Adrenal gland (tissue), 19 donors: ENCODE measurements at places on chromosomes 3 and 15. TPM values are rescaled to one million over a fixed set of nuclear protein-coding genes. Genes with fewer than 3 reads are reported as not detected.

The FRMD4B gene
- 10.0 TPM for total RNA-seq

DNA sequence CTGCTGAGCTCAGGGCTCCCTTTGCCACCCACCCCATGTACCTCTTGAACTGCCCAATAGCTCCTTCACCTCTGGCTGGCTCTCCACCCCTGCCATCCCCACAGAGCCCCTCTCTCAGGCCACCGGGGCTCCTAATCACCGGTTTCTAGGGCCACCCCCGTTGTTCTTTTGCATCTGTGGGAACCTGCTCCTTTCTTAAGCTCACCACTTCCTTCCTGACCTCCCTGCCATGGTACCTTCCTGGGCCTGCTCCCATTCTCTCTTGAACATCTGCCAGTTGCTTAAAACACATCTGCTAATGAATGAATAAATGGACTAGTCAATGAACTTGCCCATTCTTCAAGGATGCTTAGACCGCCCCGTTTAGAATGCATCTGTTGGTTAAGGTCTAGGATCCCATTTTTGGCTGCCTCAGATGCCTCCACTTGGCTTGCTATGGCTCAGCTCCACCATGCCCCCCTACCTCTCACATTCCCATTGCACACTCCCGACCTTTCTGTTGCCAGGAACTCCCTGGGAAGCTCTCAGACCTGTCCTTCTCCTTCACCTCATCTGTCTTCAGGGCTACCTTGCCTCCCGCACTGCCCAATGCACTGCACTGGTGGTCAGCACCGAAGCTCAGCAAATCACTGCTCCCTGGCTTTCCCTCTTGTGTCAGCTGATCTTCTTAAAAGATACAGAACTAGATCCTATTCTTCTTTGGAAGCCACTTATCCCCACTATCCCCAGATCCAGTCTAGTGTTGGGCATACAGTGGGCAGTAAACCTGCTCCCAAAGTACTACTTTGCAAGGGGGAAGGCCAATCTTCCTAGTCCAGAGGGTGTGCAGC lies 9.1 kb downstream of the AMOTL2 start:
- no peak overlapping the region for H3K4me3 ChIP-seq
- no peaks in the 10 kb centered on the region for H3K36me3 ChIP-seq
- no peak for DNase-seq
- H3K27ac ChIP-seq, result peak overlapping the region; percentile 96

The CCPG1 gene
- total RNA-seq, result 71.7 TPM

DNA sequence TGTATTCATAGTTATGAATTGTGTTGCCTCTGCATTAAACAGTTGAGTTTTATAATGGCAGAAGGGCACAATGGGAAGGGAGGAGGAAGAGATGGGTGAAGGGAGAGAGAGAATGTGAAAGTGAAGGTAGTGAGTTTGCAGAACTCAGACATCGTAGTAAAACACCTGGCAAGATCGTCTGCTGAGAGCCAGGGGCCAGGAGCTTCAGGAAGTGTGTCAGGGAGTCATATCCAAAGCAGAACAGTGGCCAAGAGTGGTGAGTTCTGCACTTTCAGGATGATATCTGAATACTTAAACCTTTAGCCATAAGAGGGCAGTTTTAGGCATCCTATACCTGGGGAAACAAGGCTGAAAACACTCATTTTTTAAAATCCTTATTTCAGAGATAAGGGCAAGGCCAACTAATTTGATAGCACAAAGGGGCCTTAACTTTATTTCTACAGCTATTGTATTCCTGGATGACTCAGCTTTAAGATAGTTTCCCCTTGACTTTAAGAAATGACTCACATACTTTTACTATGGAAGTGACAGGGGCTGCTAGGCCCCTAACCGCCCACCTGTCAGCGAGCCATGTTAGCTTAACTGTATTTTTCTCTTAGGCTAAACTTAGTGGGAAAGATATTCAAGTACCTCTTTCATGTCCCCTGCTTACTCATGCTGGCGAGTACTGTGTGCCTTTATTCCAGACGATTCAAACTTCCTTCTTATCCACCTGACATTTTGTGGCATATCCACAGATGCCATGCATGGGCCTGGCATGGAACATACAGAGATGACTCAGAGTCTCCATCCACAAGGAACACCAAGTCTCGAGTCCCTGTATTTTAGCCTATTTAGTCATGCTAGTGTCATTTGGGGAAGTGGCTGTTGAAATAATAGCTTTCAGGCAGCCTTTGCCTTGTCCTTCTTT lies 53.9 kb downstream of the RLBP1 start:
- DNase-seq, result peak; percentile 58
- H3K4me3 ChIP-seq, result no peak overlapping the region
- peaks cover 23% of the 10 kb centered on the region for H3K4me1 ChIP-seq
- no peak overlapping the region for H3K27ac ChIP-seq

DNA sequence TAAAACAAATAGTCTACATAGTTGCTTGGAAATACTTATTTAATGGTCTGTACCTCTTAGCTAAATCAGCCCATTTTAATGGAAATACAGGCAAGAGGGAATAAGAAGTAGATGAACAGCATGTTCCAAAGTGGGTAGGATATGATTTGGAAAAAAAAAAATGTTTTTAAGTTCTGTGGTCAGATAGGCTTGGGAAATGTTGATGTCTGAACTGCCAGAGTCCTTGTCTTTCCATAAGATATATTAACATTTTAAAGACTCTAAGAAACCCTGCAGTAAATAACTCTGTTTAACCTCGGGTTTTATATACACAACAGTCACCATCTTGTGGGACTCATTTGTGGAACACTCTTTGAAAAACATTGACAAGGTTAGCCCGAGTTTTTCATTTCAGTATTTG lies 40.0 kb upstream of the PTPN23 start:
- H3K4me3 ChIP-seq, result no peak overlapping the region
- no peak for DNase-seq
- H3K36me3 ChIP-seq, result peaks cover 74% of the 10 kb centered on the region
- no peak overlapping the region for H3K27ac ChIP-seq

The B3GALNT1 gene
- 8.5 TPM for total RNA-seq

DNA sequence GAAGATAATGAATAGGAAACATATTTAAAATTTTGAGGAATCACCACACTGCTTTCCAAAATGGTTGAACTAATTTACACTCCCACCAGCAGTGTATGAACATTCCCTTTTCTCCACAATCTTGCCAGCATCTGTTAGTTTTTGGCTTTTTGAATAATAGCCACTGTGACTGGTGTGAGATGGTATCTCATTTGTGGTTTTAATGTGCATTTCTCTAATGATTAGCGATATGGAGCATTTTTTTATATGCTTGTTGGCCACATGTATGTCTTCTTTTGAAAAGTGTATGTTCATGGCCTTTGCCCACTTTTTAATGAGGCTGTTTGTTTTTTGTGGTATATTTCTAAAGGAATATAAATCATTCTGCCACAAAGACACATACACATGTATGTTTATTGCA lies 166.3 kb downstream of the NECTIN3 start:
- H3K4me1 ChIP-seq, result no peaks in the 10 kb centered on the region
- H3K27me3 ChIP-seq, result no peaks in the 10 kb centered on the region
- H3K36me3 ChIP-seq, result no peaks in the 10 kb centered on the region
- H3K4me3 ChIP-seq, result no peak overlapping the region
- H3K27ac ChIP-seq, result no peak overlapping the region
- no peak for DNase-seq

DNA sequence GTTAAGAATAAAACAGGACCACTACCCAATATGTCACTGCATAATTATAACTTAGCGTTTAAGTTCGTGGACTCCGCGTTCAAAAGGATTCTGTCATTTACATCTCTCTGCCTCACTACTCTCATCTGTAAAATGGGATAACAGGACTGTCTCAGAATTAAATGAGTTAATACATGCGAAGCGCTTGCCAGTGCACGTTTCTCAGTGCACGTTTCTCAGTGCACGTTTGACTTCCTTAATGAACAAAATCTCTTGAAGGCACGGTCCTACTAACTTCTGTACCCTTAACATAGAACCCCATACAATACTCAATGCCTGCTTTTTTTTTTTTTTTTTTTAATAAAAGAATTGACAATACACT lies 499 bp downstream of the RABL3 start:
- peak overlapping the region; percentile 72 for H3K4me3 ChIP-seq
- peaks cover 17% of the 10 kb centered on the region for H3K4me1 ChIP-seq
- H3K27me3 ChIP-seq, result no peaks in the 10 kb centered on the region
- no peak for DNase-seq
- no peaks in the 10 kb centered on the region for H3K36me3 ChIP-seq

- H3K27me3 ChIP-seq, result no peaks in the 10 kb centered on the region
- H3K27ac ChIP-seq, result no peak overlapping the region
- H3K36me3 ChIP-seq, result no peaks in the 10 kb centered on the region
- H3K4me1 ChIP-seq, result no peaks in the 10 kb centered on the region
These were observed 666.9 kb downstream of the MECOM start for GRCh38 chr3:168996622-168997021.

GRCh38 chr3:105083945-105084344 lies 282.8 kb upstream of the ALCAM start:
- H3K27me3 ChIP-seq, result no peaks in the 10 kb centered on the region
- H3K4me1 ChIP-seq, result no peaks in the 10 kb centered on the region
- H3K4me3 ChIP-seq, result no peak overlapping the region
- DNase-seq, result no peak
- H3K36me3 ChIP-seq, result no peaks in the 10 kb centered on the region

The C3orf49 gene
- not detected for total RNA-seq

GRCh38 chr3:79268422-79268821 lies 499.4 kb downstream of the ROBO1 start:
- no peak overlapping the region for H3K27ac ChIP-seq
- H3K4me3 ChIP-seq, result no peak overlapping the region
- no peaks in the 10 kb centered on the region for H3K36me3 ChIP-seq
- no peak for DNase-seq

GRCh38 chr3:124818398-124819091 lies 68.6 kb downstream of the ITGB5 start:
- no peaks in the 10 kb centered on the region for H3K27me3 ChIP-seq
- H3K27ac ChIP-seq, result no peak overlapping the region
- no peaks in the 10 kb centered on the region for H3K4me1 ChIP-seq
- H3K4me3 ChIP-seq, result no peak overlapping the region

- H3K4me3 ChIP-seq, result no peak overlapping the region
- H3K4me1 ChIP-seq, result no peaks in the 10 kb centered on the region
- no peak for DNase-seq
- H3K27me3 ChIP-seq, result no peaks in the 10 kb centered on the region
These were observed 18.7 kb downstream of the FBXL22 start for GRCh38 chr15:63615935-63616334.

GRCh38 chr15:52805351-52806283 lies 15.5 kb upstream of the ONECUT1 start:
- no peak overlapping the region for H3K4me3 ChIP-seq
- H3K27ac ChIP-seq, result no peak overlapping the region
- no peaks in the 10 kb centered on the region for H3K36me3 ChIP-seq
- peaks cover 18% of the 10 kb centered on the region for H3K4me1 ChIP-seq
- DNase-seq, result no peak

DNA sequence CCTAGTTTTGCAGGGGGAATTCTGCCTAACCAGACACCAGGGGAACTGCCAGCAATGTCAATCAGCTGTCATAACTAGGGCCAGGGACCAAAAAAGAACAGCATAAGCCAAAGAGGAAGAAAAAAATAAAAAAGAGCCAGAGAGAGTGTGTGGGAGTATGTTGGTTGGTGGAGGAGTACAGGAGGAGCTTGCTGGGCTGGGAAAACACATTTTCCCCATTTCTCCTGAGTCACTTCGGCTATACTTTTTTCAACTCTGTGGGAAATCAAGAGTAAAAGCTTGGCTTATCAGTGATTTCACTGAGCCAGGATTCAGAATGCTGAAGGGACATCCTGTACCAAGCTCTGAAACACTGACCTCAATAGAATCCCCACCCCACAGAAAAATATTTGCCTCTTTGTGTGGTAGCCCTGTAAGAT lies 144.7 kb upstream of the DPH6 start:
- no peaks in the 10 kb centered on the region for H3K36me3 ChIP-seq
- no peaks in the 10 kb centered on the region for H3K27me3 ChIP-seq
- peaks cover 16% of the 10 kb centered on the region for H3K4me1 ChIP-seq
- no peak for DNase-seq
- peak overlapping the region; percentile 39 for H3K27ac ChIP-seq

DNA sequence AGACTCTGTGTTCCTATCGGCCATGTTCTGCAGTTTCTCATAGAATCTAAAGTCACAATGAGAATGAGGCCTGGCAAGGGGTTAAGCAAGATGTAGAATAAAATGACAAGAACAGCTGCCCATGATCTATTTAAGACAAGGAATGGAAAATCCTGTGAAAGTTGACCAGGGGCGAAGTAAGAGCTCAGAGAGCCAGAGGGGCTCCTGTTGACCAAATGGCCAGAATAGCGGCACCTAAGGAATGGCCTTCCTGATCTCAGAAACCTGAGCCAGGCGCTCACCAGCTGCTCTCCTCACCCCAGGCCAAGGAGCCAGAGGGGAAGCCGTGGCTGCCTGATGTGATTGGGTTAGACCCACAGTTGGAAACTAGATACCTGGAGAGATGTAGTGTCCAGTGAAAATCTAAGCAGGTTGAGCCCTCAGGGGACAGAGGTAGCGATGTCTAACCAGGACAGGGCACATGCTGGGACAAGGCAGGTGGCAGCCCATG lies 106.1 kb upstream of the NDN start:
- H3K4me3 ChIP-seq, result no peak overlapping the region
- H3K36me3 ChIP-seq, result no peaks in the 10 kb centered on the region
- no peaks in the 10 kb centered on the region for H3K27me3 ChIP-seq
- H3K4me1 ChIP-seq, result no peaks in the 10 kb centered on the region

The VWA5B2 gene
- total RNA-seq, result 65.9 TPM

DNA sequence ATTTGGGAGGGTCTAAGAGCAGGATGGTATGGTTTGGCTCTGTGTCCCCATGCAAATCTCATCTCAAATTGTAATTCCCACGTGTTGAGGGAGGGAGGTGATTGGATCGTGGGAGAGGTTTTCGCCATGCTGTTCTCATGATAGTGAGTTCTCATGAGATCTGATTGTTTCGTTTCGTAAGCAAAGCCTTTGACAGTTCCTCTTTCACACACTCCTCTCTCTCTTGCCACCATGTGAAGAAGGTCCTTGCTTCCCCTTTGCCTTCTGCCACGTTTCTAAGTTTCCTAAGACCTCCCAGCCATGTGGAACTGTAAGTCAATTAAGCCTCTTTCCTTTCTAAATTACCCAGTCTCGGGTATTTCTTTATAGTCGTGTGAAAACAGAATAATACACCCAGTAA lies 553.7 kb downstream of the TAFA4 start:
- no peak for DNase-seq
- no peak overlapping the region for H3K4me3 ChIP-seq
- no peaks in the 10 kb centered on the region for H3K27me3 ChIP-seq
- H3K27ac ChIP-seq, result no peak overlapping the region
- no peaks in the 10 kb centered on the region for H3K4me1 ChIP-seq
- no peaks in the 10 kb centered on the region for H3K36me3 ChIP-seq

The HTR3E gene
- total RNA-seq, result not detected

- no peak overlapping the region for H3K4me3 ChIP-seq
- H3K36me3 ChIP-seq, result no peaks in the 10 kb centered on the region
- H3K27me3 ChIP-seq, result no peaks in the 10 kb centered on the region
- no peak overlapping the region for H3K27ac ChIP-seq
- DNase-seq, result no peak
These were observed 52.3 kb upstream of the CHD2 start for GRCh38 chr15:92847841-92848240.

The GUCA1C gene
- total RNA-seq, result not detected

DNA sequence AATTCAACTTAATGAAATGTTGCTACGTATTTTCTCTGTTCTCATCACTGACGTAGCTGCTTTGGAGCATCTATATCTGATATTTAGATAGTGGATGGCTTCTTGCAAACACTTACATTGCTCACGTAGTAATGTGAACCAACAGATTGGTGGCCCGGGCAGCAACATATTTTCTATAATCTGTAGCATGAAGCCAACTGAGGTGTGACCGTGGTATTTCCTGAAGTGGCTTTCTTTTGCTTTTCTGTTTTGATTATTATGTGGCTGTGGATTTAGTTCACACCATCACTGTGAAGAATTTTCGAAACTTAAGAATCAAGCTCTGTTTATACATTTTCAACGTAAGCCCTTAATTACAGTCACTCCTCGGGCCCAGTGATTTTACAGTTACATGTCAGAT lies 288.5 kb downstream of the LPP start:
- no peaks in the 10 kb centered on the region for H3K27me3 ChIP-seq
- no peak overlapping the region for H3K4me3 ChIP-seq
- DNase-seq, result no peak
- H3K27ac ChIP-seq, result no peak overlapping the region
